ENCODE measurements at places on chromosomes 5 and 9.
A peak's percentile ranks its signal among the peaks of the same experiment; 100 is the strongest.

- DNase-seq = no peak
Observed at GRCh38 chr9:126033956-126034355, 286.8 kb downstream of the PBX3 start.

- DNase-seq = no peak
Observed at GRCh38 chr5:169522851-169523250, 60.7 kb upstream of the SPDL1 start.

DNA sequence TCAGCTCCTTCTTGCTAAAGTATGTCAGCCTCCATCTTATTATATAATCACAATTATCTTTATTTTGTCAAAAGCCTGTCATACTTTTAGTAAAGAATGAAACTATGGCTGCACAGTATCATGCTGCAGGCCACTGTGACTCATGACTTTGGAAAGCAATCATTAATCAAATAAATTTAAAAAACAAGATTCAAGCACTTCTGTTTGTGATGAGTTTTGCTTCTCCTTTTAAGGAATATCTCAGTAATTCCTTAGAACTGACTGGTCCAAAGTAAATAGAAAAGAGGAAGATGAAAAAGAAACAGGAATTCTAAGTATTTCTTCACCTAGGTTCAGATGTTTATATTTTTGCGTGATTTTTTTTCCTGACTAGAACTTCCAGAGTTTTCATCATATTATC lies 83.1 kb downstream of the EDIL3 start:
- DNase-seq = no peak

- DNase-seq = no peak
Observed at GRCh38 chr5:72376381-72376780, 56.2 kb downstream of the PTCD2 start.

DNA sequence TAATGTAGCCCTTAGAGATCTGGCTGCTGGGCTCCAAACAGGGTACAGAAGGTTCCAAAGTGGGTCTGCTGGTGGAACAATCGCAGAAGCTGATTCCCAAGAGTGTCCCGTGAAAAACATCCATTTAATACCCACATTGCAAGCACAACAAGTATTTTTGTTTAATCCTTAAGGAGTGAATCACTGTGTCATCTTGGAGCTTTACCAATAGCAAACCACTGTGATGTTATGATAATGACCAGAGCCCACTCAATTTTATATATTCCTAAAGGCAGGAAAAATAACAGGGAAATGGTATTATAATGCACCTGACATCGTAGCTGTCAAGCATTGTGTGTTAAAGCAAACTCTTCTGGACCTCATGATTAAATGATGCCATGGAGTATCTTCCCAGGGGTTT lies 291.9 kb downstream of the FBXL7 start:
- DNase-seq = no peak

DNA sequence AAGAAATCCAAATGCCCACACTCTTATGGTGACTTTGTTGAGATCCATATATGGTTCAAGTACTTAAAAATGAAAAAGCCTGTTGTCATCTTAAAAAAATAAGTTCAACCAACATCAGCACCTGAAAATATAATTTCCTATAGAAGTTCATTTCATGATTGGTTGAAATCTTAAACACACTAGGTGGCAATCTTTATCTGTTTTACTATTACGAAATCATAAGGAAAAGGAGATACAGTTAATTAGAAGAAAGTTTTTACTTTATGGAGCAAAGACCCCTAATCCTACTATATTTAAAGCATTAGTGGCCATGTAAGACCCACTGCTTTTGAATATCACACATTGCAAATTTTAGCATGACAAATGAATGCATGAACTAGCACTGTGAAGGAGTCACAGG lies 616.0 kb downstream of the RAB3C start:
- DNase-seq = no peak

- no peak for DNase-seq
Observed at GRCh38 chr5:150758203-150758530, 650 bp downstream of the DCTN4 start.

DNA sequence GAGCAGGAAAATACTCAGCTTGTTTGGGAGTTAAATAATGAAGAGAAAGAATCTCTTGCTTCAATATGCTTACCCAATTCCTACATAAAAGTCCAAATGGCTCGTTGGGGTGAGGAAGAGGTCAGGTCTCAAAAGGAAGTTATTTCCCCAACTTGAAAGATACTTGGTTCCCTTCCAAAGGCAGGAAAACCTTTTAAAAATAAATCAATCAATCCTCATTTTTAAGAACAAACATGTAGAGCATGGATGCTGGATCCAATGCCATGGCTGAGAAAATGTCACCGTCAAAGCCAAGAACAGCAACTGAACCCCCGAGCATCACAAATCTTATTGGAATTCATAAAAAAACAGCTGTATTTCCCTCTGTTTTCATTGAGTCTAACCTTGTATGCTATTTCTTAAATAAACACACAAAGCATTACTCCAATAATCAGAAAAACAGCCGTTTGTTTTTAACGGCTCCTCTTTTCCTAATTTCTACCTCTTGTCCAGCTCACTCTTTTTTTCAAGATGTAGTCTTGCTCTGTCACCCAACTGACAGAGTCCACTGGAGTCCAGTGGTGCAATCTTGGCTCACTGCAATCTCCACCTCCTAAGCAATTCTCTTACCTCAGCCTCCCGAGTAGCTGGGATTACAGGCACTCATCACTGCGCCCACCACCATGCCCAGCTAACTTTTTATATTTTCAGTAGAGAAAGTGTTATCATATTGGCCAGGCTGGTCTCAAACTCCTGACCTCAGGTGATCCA lies 140.7 kb downstream of the GNA14 start:
- DNase-seq = no peak

- DNase-seq = no peak
Observed at GRCh38 chr9:99866398-99866797, 40.1 kb upstream of the STX17 start.

DNA sequence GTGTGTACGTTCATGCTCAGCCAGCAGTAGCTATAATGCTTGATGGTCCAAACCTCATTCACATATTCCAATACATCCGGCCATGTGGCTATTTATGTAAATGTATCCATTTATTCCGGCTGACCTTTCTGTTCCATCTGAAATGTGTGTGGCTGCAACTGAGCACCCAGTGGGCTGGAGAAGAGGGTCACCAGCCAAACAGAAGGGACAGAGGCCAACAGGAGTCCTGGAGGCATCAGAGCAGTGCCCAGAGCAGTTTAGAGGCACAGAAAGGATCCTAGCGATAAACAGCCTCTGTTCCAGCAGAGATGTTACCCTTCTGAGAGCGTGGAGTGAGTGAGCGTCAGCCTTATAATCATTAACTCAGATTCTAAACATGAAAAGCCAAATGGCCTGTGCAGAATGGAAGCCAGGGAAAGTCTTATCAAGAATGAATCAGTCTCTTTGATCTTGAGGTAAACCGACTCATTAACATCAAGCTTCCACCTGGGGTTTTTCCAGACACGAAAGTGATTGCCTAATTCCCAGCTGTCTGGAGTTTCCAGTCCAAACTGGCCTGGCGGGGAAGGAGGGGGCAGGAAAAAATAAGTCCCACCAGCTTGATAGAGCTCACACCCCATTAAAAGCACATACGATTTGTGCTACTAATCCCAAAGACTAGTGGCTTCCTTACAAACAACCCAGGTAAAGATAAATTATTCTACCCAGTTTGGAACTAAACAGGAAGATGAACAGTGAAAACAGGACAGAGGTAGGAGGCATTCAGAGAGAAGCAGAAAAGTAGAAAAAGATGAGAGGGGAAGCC lies 55.7 kb downstream of the SUSD1 start:
- DNase-seq = peak; percentile 86

GRCh38 chr5:59810041-59810440 lies 83.5 kb downstream of the PDE4D start:
- peak; percentile 83 for DNase-seq

DNA sequence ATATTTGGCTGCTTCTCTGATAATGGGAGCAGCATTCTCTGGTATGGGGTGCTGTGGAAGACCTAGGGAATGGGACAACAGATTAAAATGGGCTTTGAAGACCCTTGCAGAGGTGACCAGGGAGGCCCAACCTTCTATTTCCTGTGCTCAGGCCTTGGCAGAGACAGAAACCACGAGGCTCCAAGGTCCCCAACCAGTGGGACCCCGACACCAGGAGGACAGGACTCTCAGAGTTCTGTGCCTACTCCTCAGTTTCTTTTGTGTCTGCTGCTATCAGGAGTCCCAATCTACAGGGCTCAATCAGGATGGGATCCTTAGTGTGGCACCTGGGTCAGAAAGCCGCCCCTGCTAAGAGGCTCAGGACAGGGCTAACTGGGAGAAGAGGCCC lies 29.3 kb downstream of the CSF2 start:
- DNase-seq = no peak

DNA sequence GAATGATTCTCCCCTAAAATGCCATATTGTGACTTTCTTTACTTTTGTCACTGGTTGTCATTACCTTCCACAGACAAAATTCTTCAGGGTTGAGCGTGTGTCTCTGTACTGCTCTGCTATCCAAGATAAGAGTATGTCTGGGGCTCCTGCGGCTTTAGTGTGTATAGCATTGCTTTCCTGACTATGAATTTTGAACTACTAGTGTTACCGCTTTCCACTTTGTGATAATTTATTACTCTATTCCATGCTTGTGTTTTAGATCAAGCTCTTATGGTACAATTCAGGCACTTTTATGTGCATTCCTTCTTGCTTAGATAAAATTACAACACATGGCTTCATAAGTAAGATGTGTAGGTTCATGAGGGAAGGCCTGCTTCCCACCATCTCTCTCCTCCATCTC lies 51.5 kb upstream of the MEF2C start:
- no peak for DNase-seq

GRCh38 chr5:174825587-174825986 lies 101.2 kb downstream of the MSX2 start:
- no peak for DNase-seq
